ENCODE measurements at places on chromosomes 7 and 10. TPM values are rescaled to one million over a fixed set of nuclear protein-coding genes. Genes with fewer than 3 reads are reported as not detected.

GRCh38 chr10:82242778-82243177 is 367.8 kb downstream of the NRG3 start:
- no peaks in the 10 kb centered on the region for H3K4me1 ChIP-seq
- no peak overlapping the region for H3K4me3 ChIP-seq
- no peak overlapping the region for H3K27ac ChIP-seq
- H3K27me3 ChIP-seq, result no peaks in the 10 kb centered on the region
- DNase-seq, result no peak
- no peaks in the 10 kb centered on the region for H3K36me3 ChIP-seq

DNA sequence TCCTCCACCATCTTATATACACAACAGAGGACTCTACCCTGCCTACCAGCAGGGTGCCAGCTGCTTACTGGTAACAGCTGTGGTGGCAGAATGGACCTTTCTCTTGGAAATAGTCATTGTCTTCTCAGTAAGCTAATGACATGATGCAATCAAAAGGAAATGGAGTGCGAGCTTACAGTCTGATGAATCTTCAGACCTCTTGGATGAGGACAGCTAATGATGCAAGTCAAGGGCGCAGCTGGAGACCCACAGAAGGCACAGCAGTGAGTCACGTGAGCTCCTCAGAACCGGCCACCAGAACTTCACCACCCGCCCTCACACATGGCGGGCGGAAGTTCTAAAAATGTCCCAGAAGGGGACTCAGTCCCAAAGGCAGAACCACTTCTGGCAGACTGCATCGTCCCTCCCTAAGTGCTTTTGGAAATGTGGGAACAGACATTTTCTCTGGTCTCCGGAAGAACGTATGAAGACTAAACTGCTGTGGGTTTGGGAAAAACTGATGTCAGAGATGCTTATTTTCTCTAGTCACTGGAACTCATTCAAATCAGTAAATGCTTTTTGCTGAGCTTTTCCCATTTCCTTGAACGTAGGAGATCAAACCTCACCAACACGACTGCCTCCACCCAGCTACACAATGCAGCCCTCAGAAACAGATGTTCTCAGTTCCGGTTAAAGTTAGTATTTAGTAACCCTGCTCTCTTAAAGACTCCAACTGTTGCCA is 96.4 kb downstream of the FAS start:
- H3K27me3 ChIP-seq, result no peaks in the 10 kb centered on the region
- H3K36me3 ChIP-seq, result no peaks in the 10 kb centered on the region
- no peak for DNase-seq
- peaks cover 14% of the 10 kb centered on the region for H3K4me1 ChIP-seq
- peak overlapping the region; percentile 41 for H3K4me3 ChIP-seq

- no peak for DNase-seq
- no peak overlapping the region for H3K27ac ChIP-seq
- no peaks in the 10 kb centered on the region for H3K27me3 ChIP-seq
- no peaks in the 10 kb centered on the region for H3K36me3 ChIP-seq
- no peak overlapping the region for H3K4me3 ChIP-seq
These were observed 88.6 kb upstream of the PFKP start for GRCh38 chr10:2978574-2979273.

GRCh38 chr10:102286216-102286615 is 40.9 kb downstream of the GBF1 start:
- DNase-seq, result no peak
- H3K36me3 ChIP-seq, result no peaks in the 10 kb centered on the region
- peaks cover 54% of the 10 kb centered on the region for H3K4me1 ChIP-seq
- no peak overlapping the region for H3K4me3 ChIP-seq
- H3K27me3 ChIP-seq, result no peaks in the 10 kb centered on the region

Gene FAM204A
- total RNA-seq, result 36.4 TPM

Gene SERPINE1
- 4.2 TPM for total RNA-seq

DNA sequence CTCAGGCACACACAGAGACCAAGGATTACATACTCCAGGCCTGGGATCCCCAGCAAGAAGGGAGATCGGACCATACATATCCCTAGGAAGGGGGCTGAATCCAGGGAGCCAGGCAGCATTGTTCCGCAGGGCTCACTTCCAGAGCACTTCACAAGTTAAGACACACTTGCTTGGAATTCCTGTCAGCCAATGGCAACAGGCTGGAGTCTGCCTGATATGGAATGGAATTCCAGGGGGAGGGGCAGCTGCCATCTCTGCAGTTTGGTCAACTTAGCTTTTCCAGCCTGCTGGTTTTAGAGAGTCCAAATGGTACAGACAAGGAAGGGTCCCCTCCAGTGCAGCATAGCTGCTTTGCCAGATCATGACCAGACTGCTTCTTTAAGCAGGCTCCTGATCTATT is 290.0 kb upstream of the GLI3 start:
- no peak overlapping the region for H3K4me3 ChIP-seq
- no peak for DNase-seq
- no peaks in the 10 kb centered on the region for H3K27me3 ChIP-seq
- H3K36me3 ChIP-seq, result no peaks in the 10 kb centered on the region
- H3K27ac ChIP-seq, result no peak overlapping the region
- no peaks in the 10 kb centered on the region for H3K4me1 ChIP-seq

DNA sequence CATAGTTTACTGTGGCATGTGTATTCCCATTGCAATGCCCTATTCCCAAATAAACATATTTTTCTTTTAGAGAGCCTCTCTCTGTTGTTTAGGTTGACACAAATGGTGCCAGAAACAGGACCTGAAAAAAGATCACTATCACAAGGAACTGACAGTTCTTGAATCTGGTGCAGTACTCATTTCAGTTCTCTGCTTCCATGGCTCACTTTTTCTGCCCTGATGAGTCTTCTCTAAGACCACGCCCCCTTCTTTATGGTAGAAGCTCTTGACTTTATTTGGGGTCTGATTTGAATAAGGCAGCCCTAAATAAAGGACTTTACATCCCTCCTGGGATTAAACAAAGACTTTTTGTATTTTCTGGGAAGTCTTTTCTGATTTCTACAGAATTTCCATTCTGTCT is 3.5 kb upstream of the CCDC126 start:
- no peak overlapping the region for H3K4me3 ChIP-seq
- peaks cover 8% of the 10 kb centered on the region for H3K4me1 ChIP-seq
- no peaks in the 10 kb centered on the region for H3K27me3 ChIP-seq
- H3K36me3 ChIP-seq, result no peaks in the 10 kb centered on the region
- no peak overlapping the region for H3K27ac ChIP-seq
- no peak for DNase-seq

DNA sequence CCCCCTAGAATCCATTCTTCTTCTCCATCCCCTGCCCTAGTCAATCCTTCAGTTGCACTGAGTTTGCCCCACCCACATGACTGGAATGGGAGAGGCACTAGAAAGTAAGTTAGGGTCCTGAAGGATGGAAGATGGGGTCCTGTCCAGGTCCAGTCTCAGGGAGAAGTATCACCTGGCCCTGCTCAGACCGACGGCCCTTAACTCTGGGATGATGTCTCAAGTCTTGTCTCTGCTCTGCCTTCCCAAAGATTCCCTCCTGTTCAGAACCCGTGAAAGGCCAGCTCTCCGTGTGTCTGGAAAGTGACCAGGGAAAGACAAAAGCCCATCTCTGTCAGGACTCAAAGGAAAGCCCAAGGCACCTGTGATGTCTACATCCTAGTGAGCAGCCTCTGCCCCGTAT is 88.8 kb downstream of the OAT start:
- H3K27ac ChIP-seq, result no peak overlapping the region
- no peaks in the 10 kb centered on the region for H3K36me3 ChIP-seq
- no peak for DNase-seq
- H3K4me1 ChIP-seq, result no peaks in the 10 kb centered on the region

DNA sequence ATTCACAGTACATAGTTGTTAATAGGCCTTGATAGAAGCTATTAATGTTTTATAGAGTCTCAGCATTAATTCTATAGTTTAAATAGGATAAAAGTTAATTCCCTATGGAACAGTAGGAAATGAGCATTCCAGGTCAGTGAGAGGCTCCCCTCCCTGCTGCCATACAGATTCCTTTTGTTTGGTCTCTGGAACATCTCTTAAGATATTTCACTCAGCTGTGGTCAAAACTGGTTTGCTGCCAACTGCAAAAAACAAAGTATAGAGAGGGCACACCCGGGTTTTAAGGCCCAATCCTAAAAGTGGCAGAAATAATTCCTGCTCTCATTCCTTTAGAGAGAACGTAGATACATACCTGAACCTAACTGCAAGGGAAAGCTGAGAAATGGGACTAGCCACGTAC is 51.3 kb downstream of the MDFIC start:
- no peak overlapping the region for H3K27ac ChIP-seq
- no peaks in the 10 kb centered on the region for H3K36me3 ChIP-seq

- no peak overlapping the region for H3K4me3 ChIP-seq
- peak overlapping the region; percentile 16 for H3K27ac ChIP-seq
- no peak for DNase-seq
- H3K27me3 ChIP-seq, result no peaks in the 10 kb centered on the region
- H3K36me3 ChIP-seq, result peaks cover 74% of the 10 kb centered on the region
These were observed 34.2 kb downstream of the CYP17A1 start for GRCh38 chr10:102802920-102803534.

Gene CDNF
- not detected for total RNA-seq

- H3K36me3 ChIP-seq, result peaks cover 24% of the 10 kb centered on the region
- no peak overlapping the region for H3K27ac ChIP-seq
- no peaks in the 10 kb centered on the region for H3K4me1 ChIP-seq
- DNase-seq, result no peak
- no peak overlapping the region for H3K4me3 ChIP-seq
These were observed 234.3 kb downstream of the COBL start for GRCh38 chr7:51082096-51082840.

- no peak overlapping the region for H3K27ac ChIP-seq
- H3K4me3 ChIP-seq, result no peak overlapping the region
- no peaks in the 10 kb centered on the region for H3K4me1 ChIP-seq
- no peaks in the 10 kb centered on the region for H3K36me3 ChIP-seq
These were observed 48.5 kb upstream of the NXPH1 start for GRCh38 chr7:8384901-8385300.

DNA sequence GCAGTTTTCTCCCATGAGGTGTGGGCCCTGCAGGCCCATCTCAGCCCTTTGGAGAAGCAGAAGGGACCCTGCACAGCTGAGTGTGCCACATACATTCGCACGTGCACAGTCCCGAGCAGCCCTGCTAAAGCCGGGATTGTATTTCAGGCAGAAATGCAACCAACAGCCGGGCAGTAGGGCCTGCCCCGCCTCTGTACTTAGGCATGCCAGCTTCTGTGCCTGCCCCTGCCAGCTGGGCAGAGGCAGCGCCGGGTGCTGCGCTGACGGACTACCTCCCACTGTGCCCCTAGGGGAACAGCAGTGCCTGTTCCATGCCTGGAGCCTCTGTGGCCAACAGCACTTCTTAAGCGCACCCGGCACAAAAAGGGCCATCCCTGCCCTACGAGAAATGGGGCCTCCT is 170.3 kb downstream of the NEURL1 start:
- H3K36me3 ChIP-seq, result peaks cover 6% of the 10 kb centered on the region
- DNase-seq, result no peak
- peaks cover 99% of the 10 kb centered on the region for H3K4me1 ChIP-seq
- no peak overlapping the region for H3K4me3 ChIP-seq

Gene PAPOLB
- not detected for total RNA-seq

DNA sequence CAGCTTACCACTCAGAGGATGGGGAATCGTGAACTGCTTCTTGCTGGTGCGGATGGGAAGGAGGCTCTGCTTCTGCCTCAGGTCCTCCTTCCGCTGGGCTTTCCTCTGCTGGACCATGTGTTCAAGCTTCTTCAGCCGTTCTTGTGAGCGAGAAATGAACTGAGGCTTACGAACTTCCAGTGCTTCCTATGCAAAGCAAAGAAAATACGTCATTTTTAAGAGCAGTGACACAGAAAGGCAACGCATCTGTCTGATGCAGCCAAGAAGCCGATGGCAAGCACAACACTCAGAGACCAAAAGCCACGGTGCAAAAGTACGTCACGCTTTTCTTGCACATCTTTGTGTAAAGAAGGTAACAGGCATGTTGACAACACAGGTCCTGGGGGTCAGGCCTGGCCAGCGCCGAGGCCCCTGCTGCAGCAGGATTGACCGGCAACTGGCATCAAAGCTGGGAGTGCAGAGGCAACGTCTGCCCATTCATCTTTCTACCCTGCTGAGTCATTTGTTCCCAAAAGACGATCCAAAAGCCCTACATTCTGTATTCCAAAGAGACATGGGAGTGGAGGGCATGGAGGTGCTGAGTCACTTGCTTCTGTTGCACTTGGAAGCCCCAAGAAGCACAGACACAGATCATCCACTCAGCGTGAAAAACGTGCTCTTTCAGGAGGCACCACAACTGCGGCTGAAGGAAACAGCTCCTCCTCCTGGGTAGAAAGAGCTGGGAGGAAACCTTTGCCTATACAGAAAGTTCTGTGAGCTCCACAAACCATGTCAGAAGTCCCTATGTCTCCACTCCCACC is 71.0 kb upstream of the ADAM12 start:
- no peak overlapping the region for H3K27ac ChIP-seq
- H3K36me3 ChIP-seq, result no peaks in the 10 kb centered on the region
- no peak overlapping the region for H3K4me3 ChIP-seq
- peaks cover 25% of the 10 kb centered on the region for H3K4me1 ChIP-seq
- no peaks in the 10 kb centered on the region for H3K27me3 ChIP-seq
- DNase-seq, result no peak

- H3K4me3 ChIP-seq, result peak within 1 kb of the TSS; percentile 90
- H3K27ac ChIP-seq, result peak within 1 kb of the TSS; percentile 55
- no peak for DNase-seq
- H3K4me1 ChIP-seq, result no peaks in the 10 kb centered on the region
- no peaks in the 10 kb centered on the region for H3K36me3 ChIP-seq
- H3K27me3 ChIP-seq, result no peaks in the 10 kb centered on the region
These were observed at the start of gene PRKCQ for GRCh38 chr10:6579904-6580278. Gene PRKCQ (minus strand): TSS chr10:6580276. CDS start chr10:6515135, 65,141 bp downstream.

- DNase-seq, result no peak
- H3K27me3 ChIP-seq, result peaks cover 75% of the 10 kb centered on the region
- H3K36me3 ChIP-seq, result no peaks in the 10 kb centered on the region
- H3K27ac ChIP-seq, result peak overlapping the region; percentile 86
These were observed 903 bp upstream of the KCNMA1 start for GRCh38 chr10:77638321-77639101.

Gene PAX2
- not detected for total RNA-seq

Gene KAZALD1
- total RNA-seq, result not detected

DNA sequence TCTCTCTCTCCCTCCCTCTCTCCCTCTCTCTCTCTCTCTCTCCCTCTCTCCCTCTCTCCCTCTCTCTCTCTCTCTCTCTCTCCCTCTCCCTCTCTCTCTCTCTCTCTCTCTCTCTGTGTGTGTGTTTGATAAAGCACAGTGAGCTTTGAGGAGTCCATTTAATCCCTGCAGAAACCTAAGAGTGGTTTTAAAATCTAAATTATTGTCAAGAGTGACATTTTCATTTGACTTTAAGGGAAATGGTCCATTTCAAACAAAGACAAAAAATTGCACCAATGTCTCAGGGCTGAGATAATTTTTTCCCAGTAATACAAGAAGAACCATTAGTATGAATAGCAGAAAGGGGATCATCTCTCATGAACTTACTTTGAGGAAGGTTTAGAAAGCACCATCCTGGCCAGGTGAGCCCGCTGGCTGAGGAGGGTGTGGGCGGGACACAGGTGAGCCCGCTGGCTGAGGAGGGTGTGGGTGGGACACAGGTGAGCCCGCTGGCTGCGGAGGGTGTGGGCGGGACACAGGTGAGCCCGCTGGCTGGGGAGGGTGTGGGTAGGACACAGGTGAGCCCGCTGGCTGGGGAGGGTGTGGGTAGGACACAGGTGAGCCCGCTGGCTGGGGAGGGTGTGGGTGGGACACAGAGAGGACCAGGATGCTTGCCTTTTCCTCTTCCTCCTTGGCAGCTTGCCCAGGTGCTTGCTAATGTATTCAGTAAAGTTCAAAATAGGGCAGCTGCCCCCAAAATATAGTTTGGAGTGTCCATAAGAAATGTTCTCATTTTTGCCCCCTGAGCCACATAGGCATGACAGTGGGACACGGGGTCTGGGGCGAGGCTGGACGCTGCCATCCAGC is 125.0 kb downstream of the DNAJB6 start:
- no peaks in the 10 kb centered on the region for H3K36me3 ChIP-seq
- H3K4me3 ChIP-seq, result no peak overlapping the region
- no peaks in the 10 kb centered on the region for H3K27me3 ChIP-seq
- H3K27ac ChIP-seq, result no peak overlapping the region

Gene SPDYE1
- total RNA-seq, result not detected

Data from esophagus squamous epithelium (tissue), 5 donors.